ENCODE measurements at places on chromosomes 16 and 17.

DNA sequence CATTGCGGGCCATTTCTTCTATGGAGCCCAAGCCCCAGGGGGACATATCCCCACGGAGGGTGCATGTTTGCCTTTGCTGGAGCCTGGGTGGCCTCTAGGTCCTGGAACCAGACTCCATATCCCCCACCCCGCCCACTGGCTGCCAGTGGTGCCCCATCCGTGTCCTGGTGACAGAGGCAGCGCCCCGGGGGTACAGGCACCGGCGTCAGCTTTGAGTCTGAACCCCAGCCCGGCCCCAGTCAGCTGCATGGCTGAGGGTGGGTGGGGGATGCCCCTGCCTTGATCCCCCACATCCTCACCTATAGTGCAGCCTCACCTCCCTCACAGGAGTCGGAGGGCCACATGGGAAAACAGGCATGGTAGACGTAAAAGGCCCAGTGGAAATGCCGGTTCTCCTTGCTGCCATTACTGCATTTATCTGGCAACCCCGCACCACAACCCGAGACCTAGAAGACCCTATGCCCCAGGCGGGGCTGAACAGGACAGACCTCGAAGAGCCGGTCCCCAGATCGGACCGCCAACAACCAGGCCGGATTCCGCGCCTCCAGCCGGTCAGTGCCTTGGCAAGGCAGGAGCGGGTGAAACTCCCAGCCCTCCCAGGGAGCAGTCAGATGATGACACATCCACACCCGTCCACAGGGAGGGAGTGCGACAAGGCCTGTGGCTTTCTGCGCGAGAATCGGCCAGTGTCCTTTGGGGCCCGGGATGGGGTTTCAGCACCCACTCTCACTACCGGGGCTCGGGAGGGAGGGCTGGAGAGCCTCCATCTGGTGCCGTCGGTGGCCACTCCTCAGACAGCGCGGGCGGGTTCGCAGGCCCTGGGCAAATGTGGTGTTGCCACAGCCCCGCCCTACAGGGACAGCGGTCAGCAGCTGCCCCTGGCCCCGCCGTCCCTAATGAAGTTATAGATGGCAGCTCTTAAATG lies 11.9 kb upstream of the SSTR5 start:
- DNase-seq, result no peak

GRCh38 chr16:49236216-49236615 lies 45.4 kb downstream of the CBLN1 start:
- no peak for DNase-seq

DNA sequence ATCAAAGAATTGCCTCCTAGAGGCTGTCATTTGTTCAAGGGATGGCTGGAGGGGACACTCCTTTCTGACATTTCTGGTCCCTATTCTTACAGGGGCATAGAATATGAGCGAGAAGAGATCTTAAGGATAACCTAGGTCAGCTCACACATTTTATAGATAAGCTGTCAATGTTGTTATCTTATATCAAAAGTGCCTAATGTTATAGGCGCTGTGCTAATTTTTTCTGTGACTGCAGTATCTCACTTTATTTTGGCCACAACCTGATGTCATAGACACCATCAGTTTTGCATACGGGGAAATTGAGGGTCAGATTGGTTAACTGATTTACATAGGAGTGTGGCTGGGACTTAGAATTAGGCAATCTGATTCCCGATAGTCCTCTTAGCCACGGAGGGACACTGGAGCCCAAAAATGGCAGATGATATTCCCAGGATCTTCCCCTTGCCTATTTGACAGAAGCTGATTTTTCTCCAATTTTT lies 1.2 kb downstream of the CPD start:
- peak; percentile 23 for DNase-seq

DNA sequence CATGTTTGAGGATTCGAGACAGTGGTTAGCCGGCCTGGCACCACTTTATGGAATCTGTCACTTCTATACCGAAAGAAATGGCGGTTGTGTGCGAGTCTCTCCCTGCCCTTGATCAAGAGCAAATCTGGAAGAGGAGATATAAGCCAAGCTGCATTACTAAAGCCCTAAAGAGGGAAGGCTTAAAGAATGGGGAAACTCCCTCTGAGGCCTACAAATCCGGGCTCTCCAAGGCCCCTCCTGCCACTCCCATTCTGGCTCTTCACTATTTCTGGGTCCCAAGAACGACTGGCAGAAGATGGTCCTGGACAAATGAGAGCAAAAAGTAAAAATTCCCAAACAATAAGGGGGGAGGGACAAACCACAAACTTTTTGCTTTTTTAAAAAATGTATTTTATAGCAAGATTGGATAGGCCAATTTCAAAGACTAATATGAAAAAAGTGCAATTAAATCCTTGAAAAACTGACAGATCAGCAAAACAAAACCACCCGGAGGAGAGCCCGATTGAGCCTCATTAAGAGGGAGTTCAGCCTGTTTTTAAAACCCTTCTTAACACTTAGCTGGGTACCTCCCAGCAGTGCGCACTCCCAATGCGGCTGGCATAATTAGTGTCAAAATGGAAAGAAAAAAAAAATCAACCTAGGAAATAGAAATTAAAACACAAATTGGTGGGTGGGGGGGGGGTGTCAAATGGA lies 193.5 kb downstream of the ZFHX3 start:
- DNase-seq, result no peak

DNA sequence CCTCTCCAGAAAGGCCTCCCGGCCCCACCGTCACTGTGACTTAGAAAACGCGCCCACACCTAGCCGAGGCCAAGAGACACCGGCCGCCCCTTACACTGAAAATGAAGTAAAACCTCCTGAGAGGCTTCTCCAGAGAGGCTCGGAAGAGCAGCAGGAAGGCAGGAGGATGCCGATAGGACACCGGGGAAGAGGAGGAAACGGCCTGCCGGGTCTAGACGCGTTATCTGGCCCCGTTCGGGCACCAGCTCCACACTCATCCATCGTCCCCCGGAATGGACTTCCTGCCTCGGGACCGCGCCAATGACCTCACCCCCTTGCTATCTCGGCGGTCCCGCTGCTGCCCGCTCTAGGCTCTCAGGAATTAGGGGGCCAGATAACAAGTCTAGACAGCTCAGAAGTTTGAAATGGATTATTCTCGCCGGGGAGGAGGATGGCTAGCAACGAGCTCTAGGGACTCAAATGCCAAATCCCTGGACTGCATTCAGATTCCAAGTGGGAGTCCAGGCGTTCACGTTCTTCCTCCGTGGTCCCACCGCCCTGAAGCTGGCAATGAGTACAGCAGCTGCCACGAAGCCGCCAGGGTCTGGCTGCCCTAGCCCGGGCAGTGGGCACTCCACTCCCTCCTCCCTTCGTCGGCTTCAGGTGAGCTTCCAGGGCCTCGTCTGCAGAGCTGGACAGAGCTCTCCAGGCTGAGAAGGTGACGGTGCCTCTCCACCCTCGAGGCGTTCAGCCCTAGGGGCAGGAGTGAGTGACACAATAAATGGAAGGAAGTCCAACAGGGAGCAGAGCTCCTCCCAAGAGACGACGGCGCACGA lies 350.9 kb downstream of the FOXL1 start:
- no peak for DNase-seq

GRCh38 chr17:77579682-77580081 lies 378.8 kb upstream of the TNRC6C start:
- no peak for DNase-seq

DNA sequence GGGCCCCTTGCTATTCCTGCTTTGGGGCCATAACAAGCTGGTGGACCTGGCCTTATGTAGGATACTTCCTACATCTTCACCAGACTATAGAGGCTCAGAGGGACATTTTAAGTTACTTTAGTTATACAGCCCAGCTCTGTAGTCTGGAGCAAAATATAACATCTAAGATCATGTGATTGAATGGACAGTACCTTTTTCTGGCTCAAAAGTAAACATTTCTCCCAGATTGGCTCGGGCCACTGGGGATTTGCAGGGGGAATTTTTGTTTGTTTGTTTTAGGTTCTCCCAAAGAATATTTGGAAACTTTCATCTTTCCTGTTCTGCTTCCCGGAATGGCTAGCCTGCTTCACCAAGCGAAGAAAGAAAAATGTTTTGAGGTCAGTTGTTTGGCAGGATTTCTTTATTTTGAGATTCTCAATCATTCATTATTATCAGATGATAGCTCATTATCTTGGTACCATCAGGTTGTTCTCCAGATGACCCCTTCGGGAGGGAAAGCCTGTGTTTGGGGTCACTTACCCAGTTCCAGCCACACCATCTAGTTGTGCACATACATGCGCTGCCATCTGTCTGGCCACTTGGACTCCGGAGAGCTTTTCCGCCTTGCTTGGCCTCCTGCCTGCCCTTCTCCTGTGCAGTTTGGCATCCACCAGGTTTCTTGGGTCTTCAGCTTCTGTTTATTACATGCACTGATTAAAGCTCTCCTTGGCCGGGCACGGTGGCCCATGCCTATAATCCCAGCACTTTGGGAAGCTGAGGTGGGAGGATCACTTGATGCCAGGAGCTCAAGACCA lies 17.2 kb downstream of the IQCK start:
- no peak for DNase-seq

DNA sequence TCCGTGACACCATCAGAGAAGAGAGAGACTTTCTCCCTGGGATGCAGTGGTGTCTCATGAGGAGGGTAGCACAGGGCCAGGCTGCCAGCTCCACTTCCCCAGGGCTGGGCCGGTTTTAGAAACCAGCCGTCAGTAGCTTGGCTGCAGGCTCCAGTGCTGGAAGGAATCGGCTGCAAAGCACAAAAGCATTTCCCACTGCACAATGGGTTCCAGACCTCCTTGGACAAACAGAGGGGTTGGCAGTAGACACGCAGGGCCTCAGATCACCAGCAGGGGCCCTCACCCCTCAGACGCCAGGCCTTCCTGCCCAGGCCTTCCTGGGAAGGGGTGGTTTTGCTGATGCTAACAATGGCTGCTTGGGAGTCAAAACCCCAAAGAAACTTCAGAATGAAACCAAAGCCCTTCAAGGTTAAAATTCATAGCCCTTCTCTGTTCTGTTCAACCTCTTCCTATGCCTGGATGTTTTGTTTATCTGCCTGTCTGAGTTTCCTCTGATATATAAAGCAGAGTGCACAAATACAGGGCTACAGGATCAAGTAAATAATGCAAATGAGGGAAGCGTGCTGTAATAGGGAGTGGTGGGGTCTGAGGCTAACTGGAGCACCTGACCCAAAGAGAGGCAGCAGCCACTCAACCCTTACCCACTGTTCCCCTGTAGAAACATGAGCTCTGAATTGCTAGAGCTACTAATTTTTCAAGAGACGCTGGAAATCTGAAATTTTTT lies 26.2 kb downstream of the TEKT5 start:
- DNase-seq, result no peak

DNA sequence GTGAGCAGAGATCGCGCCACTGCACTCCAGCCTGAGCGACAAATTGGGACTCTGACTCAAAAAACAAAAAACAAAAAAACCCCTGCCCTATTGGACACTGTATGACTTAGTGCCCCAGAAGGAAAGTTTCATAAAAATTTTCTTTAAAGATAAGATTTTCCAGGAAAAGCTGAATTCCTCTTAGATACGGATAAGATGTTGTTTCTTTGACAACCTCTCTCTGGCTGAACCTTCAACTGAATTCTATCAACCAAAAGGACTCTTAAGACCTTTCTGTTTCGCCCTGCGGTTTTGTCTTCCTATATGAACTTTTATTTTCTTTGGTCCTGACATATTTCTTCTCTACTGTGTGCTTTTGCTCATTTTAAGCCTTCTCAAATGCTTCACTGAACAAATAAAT lies 35.8 kb downstream of the CPPED1 start:
- no peak for DNase-seq

GRCh38 chr16:72845322-72846020 lies 202.5 kb downstream of the ZFHX3 start:
- no peak for DNase-seq

- DNase-seq, result no peak
These were observed 131.7 kb downstream of the ABCC1 start for GRCh38 chr16:16081141-16081540.

DNA sequence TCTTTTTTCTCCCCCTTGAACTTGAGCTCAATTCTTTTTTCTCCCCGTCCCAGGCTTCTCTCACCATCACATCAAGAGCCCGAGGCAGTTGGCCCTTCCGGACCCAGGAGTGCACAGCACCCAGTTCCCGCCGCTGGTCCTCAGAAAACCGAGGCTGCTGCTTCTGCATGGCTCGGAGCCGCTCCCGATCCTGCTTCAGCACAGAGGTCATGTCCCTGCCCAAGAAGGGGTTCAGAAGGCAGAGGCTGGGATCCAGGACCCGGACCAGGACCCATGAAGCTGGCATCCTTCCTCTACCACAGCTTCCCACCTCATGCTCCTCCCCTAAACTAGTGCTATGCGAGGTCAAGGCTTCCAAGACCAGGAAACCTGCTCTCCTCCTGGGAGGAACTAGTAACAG lies 10.5 kb downstream of the PER1 start:
- DNase-seq, result no peak

- peak; percentile 27 for DNase-seq
These were observed 3.9 kb downstream of the CDH11 start for GRCh38 chr16:65117811-65118448.

DNA sequence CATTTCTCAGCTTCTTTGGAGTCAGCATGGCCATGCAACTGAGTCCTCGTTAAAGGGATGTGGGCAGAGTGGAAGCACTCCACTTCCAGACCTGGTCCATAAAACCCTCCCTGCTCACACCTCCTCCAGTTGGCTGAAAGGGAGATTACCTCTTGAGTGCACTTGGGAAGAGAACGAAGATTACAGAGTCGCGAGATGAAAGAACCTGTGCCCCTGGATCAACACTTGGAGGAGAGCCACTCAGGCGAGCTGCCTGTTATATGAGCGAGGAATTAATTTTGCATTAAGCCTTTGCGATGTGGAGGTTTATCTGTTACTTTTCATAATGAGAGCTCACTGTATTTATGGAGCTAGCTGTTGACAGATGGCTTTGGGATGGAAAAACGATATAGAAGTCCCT lies 147.9 kb downstream of the MAF start:
- no peak for DNase-seq

Measured in NCI-H2029 treated with DMSO at 0.1 percent for 48 hours (cell line).